Dermis blood vessel endothelial cell (primary cell): ENCODE measurements at places on chromosomes 2 and 18. TPM values are rescaled to one million over a fixed set of nuclear protein-coding genes. Genes with fewer than 3 reads are reported as not detected.

TMEM178A gene
- not detected in 2 replicates for total RNA-seq

IKZF2 gene
- 0.68 and 1.6 TPM in 2 replicates for total RNA-seq

IL1A gene
- under 0.01 and 0.19 TPM in 2 replicates for total RNA-seq

AGXT gene
- not detected in 2 replicates for total RNA-seq

PNO1 gene
- 12.4 and 17.5 TPM in 2 replicates for total RNA-seq

LBH gene
- total RNA-seq = 25.1 and 49.9 TPM in 2 replicates

ANAPC1 gene
- total RNA-seq = 80.2 and 83.0 TPM in 2 replicates

DYNAP gene
- total RNA-seq = not detected in 2 replicates

UGT1A8 gene
- not detected in 2 replicates for total RNA-seq

GTF2A1L gene
- 0.09 TPM in 1 of 2 replicates, not detected in the other for total RNA-seq

FTCDNL1 gene
- 0.23 and 1.7 TPM in 2 replicates for total RNA-seq
